ENCODE measurements at places on chromosomes 5 and 9.

DNA sequence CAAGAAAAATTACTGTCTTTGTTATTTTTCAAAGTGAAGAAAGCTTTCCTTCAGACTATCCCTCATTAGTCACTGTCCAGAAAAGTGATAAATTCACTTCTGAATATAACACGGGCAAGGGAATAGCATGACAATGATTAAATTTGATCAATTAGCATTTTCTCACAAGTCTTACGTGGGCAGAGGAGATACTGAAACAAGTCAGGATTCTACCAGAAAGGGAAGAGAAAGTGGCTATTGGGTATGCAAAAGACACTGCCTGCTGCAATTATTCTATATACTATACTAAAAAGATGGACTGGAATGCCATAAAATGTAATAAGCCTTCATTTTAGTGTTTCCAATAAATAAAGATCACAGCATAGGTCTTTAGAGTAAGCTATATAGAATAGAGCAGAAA lies 7.4 kb downstream of the COX7C start:
- DNase-seq: no peak

GRCh38 chr5:1231354-1231905 lies 6.2 kb downstream of the SLC6A18 start:
- no peak for DNase-seq

GRCh38 chr5:167389537-167389936 lies 901.9 kb upstream of the WWC1 start:
- DNase-seq: no peak

- no peak for DNase-seq
These were observed 37.1 kb downstream of the CDH18 start for GRCh38 chr5:19950897-19951296.

DNA sequence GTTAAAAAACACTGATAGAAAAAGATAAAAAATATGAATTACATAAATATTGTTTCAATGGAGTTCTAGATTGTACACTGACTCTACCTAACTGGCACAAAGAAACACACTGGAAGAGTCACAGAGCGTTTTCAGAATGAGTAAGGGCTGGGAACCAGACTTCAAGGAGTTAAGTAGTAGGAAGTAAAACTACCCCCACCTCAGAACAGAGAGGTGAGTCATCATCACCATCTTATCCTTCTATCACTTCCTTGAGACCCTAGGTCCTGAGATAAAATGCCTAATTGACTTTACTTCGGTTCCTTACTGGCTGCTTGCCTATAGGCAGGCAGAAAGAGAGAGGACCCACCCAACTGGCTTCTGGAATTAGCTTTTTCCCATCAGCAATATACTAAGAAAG lies 79.7 kb downstream of the ELAVL2 start:
- no peak for DNase-seq

DNA sequence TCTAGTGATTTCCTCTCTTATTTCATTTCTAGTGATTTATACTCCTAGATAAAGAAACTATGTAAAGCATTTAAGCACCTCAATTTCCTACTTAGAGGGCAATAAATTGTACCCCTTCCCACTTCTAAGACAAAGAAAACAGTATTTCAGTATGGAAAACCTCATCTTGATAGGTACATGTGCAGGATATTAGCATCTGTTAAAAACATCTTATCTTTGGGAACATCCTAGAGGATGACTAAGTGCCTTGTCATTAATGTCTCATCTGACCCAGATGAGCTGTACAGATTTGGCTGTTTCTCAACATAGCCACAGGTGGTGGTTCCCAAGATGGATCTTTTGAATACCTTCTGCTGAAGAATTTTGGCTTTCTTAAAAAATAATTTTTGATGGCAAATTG lies 5.7 kb downstream of the MEGF10 start:
- no peak for DNase-seq

DNA sequence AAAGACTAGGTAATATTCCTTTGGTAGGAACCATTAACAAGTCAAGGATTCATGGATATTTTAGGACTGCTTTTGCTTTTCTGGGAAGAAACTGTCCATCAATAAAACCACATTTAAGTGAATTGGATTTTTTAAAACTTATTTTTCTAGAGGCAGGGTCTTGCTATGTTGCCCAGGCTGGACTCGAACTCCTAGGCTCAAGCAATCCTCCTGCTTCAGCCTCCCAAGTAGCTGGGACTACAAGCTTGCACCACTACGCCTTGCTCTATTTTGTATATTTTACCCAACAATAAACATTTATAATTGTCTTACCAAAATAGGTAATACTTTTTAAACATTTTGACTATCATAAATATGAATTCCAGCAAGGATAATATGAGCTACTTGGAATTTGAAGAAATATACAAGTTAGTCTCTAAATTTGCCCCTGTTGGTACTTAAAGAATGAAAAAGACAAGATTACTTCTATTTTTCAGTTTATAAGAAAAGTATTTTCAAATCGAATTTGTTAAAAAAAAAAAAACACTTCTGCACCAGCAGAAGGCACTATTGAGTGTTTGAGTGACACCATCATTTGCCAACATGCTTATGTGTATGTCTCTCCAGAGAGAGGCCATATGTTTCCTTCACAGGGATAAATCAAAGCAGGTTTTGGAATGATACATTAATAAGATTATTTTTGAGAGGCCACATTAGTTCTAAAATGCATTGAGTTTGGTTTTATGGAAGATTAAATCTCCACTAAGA lies 60.0 kb upstream of the CARTPT start:
- no peak for DNase-seq

DNA sequence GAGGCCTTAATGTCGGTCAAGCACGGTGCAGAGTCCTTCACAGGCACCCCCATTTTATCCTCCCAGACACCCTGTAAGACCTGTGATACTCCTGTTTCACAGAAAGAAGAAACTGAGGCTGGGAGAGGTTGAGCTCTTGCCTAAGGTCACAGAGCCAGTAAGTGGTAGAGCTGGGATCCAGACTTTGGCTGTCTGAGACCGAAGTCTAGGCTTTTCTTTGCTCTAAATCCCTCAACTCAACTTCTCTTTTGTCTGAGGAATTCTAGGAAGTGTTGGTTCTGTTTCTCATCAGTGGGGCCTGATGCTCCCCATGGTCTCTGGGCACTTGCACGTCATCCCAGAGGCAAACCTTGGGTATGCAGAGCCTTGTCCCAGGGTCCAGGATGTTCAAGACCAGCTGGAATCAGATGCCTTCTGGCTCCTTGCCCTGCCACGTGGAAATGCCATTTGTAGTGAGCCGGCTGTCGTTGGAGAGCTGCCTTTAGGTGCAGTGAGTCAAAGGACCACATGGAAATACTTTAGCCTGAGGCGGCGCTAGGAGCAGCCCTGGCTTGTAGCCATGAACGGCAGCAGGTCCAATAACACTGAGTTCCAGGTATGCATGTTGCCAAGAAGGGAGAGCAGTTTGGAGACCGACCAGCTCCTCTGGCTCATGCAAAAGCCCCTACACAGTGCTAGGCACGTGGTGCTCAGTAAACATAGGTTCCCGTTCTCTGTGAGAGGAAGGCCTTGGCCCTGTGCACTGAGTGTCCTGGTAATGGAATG lies 9.2 kb downstream of the DCANP1 start:
- no peak for DNase-seq

- no peak for DNase-seq
These were observed 82.9 kb downstream of the GRAMD2B start for GRCh38 chr5:126506079-126506478.

DNA sequence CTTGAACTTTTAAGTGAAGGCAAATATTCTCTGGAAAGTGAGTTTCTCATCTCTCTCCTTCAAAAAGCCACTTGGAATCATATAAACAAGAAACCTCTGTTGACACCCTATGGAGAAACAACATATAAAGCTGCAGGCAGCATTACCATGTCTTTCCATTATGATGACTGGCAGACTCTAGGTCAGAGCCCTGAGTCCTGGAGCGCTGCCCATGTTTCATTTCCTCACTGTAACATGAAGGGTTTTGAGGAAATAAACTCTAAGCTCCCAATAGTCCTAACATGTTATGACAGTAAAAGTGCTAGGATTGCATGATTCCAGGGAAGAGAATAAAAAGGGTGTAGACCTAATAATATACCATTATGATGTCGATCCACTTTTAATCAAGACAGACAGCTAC lies 220.6 kb downstream of the CTNND2 start:
- DNase-seq: no peak

- DNase-seq: no peak
These were observed 264.5 kb upstream of the ELAVL2 start for GRCh38 chr9:24090566-24090965.

DNA sequence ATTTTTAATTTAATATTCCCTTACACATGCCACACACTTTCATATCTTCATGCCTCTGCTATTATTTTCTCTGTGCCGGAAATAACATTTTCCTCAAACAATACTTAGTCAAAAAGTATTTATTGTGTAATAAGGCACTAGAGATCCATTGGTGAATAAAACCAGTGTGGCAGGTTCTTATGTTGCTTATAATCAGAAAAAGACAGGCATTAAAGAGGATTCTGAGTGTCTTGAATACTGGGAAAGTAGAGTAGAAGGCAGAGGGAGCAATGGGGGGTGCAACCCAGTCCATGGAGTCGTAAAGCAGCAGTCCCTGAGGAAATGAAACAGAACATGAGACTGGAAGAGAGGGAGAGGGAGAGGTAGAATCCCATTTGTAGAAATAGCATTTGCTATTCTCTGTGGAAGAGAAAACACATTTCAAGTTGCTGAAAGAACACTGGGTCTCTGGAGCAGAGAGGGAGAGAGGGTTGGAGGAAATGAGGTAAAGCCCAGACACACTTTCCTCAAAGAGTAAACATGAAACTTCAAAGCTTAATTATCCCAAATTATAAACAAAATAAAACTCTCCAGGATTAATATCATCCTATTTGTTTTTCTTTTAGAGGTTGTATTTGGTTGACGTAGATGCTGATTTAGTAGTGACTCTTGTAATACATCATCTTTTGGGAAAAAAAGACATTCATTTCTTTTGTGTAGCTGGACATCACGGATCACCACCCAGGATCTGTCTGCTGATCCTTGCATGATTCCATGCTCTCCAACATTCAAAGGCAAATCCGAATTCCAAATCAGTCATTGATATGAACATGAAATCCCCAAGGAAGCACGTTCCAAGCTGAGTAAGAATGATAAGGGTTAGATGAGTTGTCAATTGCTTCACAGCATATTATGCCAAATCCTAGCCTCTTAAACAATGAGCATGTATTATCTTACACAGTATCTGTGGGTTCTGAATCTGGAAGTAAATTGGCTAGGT lies 37.4 kb upstream of the GRAMD2B start:
- DNase-seq: no peak

All from NCI-H1930 (cell line).